ENCODE measurements at places on chromosomes 11 and 22. TPM values are rescaled to one million over a fixed set of nuclear protein-coding genes. Genes with fewer than 3 reads are reported as not detected.

Gene KCNC1
- not detected for total RNA-seq

GRCh38 chr22:42905217-42905616 is 48.1 kb upstream of the ARFGAP3 start:
- H3K4me3 ChIP-seq: no peak overlapping the region
- no peaks in the 10 kb centered on the region for H3K27me3 ChIP-seq
- H3K4me1 ChIP-seq: no peaks in the 10 kb centered on the region
- peaks cover 5% of the 10 kb centered on the region for H3K36me3 ChIP-seq
- H3K27ac ChIP-seq: no peak overlapping the region
- DNase-seq: no peak

Gene RGL4
- not detected for total RNA-seq

DNA sequence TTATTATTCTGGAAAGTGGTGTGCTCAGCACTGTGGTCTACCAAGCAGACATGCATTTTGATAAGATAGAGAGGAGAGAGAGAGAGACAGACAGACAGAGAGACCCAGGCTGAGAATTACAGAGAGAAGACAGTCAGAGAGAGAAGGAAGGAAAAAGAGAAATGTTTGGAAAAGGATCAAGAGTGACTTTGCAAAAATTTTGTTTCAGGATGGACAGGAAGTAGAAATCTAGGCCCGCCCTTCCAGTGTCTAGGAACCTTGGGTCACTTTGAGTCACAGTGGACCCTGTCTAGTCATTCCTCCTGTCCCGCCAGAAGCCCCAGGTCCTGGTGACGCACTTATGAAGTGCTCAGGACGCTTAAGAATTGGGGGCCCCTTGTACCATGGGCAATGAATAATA is 166.7 kb downstream of the ST3GAL4 start:
- peaks cover 32% of the 10 kb centered on the region for H3K36me3 ChIP-seq
- H3K27ac ChIP-seq: peak overlapping the region; percentile 34
- H3K4me1 ChIP-seq: peaks cover 7% of the 10 kb centered on the region

DNA sequence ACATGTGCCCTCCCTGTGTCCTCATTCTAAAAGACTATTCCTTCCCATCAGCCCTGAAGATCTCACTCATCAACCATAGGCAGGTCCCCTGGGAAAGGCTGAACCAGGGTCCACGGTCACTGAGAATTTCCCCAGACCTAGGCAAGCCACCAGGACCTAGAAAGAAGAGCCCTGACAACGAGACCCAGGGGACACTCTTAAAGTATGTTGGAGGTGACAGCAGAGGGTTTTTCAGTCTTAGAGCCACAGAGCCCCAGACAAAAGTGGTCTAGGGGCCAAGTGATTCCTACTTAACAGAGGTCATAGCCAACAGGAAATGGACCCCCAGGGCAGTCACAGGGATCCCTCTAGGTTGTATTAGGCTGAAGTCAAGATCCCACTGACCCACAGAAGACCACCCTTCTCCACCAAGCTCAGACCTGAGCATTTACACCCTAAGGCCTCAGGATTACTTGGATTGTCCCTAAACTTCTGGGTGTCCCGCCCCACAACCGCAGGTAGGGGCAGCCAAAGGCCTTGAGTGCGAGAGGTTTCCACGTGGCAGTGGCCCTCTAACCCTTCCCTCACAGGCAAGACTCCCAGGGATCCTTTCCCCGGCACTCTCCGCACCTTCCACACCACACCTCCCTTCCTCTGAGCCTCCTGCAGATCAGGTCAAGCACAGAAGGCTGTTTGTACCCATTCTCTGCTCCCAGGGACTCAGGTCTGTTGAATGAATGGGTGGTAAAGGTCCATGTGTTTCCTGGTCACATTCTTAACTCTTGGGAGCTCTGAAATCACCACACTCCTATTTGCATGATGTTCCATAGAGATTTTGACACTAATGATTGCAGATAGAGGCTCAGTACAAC is 12.3 kb downstream of the POU2AF1 start:
- H3K27ac ChIP-seq: no peak overlapping the region
- no peak for DNase-seq
- 0 out of 2 replicates have a peak, but pooled peaks cover 5% of the 10 kb centered on the region for H3K4me1 ChIP-seq
- peaks cover 9% of the 10 kb centered on the region for H3K27me3 ChIP-seq

GRCh38 chr22:26646158-26646557 is 11.2 kb upstream of the MIAT start:
- H3K4me1 ChIP-seq: peaks cover 37% of the 10 kb centered on the region
- peaks cover 6% of the 10 kb centered on the region for H3K27me3 ChIP-seq
- DNase-seq: peak; percentile 54
- peak overlapping the region; percentile 72 for H3K4me3 ChIP-seq
- H3K36me3 ChIP-seq: no peaks in the 10 kb centered on the region

Gene THRSP
- not detected for total RNA-seq

- no peaks in the 10 kb centered on the region for H3K27me3 ChIP-seq
- H3K27ac ChIP-seq: peak overlapping the region; percentile 0
- no peak overlapping the region for H3K4me3 ChIP-seq
Measured at GRCh38 chr11:123176785-123177184, 18.3 kb downstream of the CLMP start.

- H3K27me3 ChIP-seq: no peaks in the 10 kb centered on the region
- H3K27ac ChIP-seq: no peak overlapping the region
- DNase-seq: no peak
- H3K4me3 ChIP-seq: no peak overlapping the region
- H3K36me3 ChIP-seq: no peaks in the 10 kb centered on the region
- H3K4me1 ChIP-seq: no peaks in the 10 kb centered on the region
Measured at GRCh38 chr11:60634126-60634525, 65.3 kb upstream of the MS4A8 start.

GRCh38 chr11:78802058-78802761 is 227.5 kb upstream of the NARS2 start:
- H3K27me3 ChIP-seq: no peaks in the 10 kb centered on the region
- H3K4me1 ChIP-seq: peaks cover 65% of the 10 kb centered on the region
- no peak for DNase-seq
- peak overlapping the region; percentile 30 for H3K4me3 ChIP-seq
- no peaks in the 10 kb centered on the region for H3K36me3 ChIP-seq

Gene OR10A6
- total RNA-seq: 0.26 TPM

DNA sequence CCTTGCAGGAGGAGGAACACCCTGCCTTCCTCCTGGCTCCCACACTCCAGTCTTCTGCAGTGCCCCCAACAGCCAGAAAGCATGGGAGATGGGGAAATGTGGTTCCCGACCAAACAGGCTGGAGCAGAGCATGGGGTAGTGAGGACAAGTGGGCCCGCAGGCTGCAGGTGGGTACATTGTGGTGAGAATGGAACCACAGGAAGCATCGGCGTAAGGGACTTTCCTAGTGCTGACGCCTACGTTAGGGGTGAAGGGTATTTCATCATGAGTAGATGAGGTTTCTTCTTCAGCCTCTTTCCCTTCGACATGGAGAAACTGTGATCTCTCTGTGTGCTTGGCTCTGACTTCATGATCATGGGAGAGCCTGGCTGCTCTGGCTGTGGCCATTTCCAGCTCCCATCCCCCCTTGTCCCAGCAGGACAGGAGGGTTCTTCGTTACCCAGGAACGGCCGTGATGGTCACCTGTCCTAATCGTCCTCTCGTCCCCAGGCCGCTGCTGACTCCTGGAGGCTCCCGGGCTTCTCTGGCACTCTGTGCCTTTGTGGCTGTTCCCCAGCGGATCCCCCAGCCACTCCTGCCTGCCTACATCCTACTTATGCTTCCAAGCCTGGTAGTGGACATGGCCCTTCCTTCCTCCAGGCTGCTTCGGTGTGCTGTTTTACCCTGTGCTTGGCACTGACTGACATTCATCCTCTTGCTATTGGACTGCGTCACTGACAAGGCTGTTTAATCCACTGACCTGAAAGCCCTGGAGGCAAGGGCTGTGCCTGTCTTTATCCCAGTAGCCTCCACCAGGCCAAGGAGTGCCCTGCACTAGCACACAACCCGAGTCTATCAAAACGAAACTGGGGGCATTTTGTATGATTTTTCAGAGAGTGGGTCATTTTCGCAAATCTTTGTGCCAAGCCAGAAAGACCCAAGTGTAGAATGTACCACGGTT is 65.2 kb upstream of the CECR2 start:
- H3K4me3 ChIP-seq: no peak overlapping the region
- peaks cover 4% of the 10 kb centered on the region for H3K36me3 ChIP-seq
- no peak overlapping the region for H3K27ac ChIP-seq
- no peak for DNase-seq
- H3K27me3 ChIP-seq: peaks cover 3% of the 10 kb centered on the region

- H3K27me3 ChIP-seq: no peaks in the 10 kb centered on the region
- no peaks in the 10 kb centered on the region for H3K4me1 ChIP-seq
- no peak for DNase-seq
- H3K36me3 ChIP-seq: no peaks in the 10 kb centered on the region
Measured at GRCh38 chr11:79925570-79925969, 484.7 kb upstream of the TENM4 start.

GRCh38 chr11:47216121-47216798 is 1.5 kb downstream of the DDB2 start:
- peak overlapping the region; percentile 84 for H3K27ac ChIP-seq
- H3K4me1 ChIP-seq: peaks cover 54% of the 10 kb centered on the region
- H3K27me3 ChIP-seq: peaks cover 5% of the 10 kb centered on the region
- H3K36me3 ChIP-seq: peaks cover 14% of the 10 kb centered on the region
- peak overlapping the region; percentile 91 for H3K4me3 ChIP-seq

GRCh38 chr11:70322666-70323065 is 52.2 kb downstream of the PPFIA1 start:
- no peak for DNase-seq
- no peak overlapping the region for H3K27ac ChIP-seq
- H3K4me3 ChIP-seq: no peak overlapping the region

Gene OR51B5
- not detected for total RNA-seq

DNA sequence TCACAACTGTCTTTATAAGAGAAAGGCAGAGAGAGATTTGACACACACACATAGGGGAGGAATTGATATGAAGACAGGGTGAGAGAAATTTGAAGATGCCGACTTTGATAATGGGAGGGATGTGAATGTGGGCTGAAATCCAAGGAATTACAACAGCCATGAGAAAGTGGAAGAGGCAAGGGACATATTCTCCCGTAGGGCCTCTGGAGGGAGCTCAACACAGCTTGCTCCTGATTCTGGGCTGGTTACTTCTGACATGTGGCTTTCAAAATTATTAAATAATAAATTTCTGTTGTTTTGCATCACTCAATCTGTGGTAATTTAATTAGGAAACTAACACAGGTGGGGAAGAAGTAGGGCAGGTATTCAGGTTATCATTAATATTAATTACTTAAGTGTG is 282.9 kb downstream of the LUZP2 start:
- H3K36me3 ChIP-seq: no peaks in the 10 kb centered on the region
- no peaks in the 10 kb centered on the region for H3K4me1 ChIP-seq
- H3K4me3 ChIP-seq: no peak overlapping the region
- H3K27ac ChIP-seq: no peak overlapping the region
- no peaks in the 10 kb centered on the region for H3K27me3 ChIP-seq
- DNase-seq: no peak

DNA sequence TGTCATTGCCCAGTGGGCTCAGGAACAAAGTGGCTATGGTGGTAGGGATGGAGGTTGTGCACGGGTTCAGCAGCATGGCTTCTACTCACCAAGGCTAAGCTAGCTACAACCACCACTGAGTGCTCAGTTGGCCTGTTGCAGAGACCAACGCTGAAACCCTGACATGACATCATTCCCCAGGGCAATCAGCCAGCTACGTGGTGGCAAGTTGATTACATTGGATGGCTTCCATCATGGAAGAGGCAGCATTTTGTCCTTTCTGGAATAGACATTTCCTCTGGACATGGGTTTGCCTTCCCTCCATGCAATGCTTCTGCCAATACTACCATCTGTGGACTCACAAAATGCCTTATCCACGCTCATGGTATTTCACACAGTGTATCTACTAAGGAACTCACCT is 634.3 kb downstream of the OPCML start:
- peaks cover 9% of the 10 kb centered on the region for H3K4me1 ChIP-seq
- H3K36me3 ChIP-seq: no peaks in the 10 kb centered on the region
- no peak overlapping the region for H3K27ac ChIP-seq
- peak; percentile 6 for DNase-seq

DNA sequence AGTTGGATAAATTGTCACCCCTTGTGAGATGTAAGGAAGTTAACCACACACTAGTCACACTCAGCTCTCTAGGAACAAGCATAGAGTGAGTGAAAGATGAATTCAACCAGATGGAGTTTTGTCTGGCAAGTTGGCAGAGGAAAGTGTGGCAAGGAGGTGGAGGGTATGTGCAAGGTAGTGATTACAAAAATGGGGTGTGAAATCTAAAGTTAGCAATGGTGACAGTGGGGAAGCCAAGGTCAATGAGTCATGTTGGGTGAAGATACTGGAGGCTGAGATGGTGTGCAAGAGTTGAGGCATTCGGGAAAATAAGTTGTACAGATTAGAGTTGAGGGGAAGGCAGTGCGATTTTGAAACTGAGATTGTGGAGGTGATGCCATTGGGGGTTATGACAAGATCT is 33.7 kb downstream of the MRGPRX2 start:
- peaks cover 18% of the 10 kb centered on the region for H3K27me3 ChIP-seq
- no peak overlapping the region for H3K27ac ChIP-seq
- no peak overlapping the region for H3K4me3 ChIP-seq
- H3K4me1 ChIP-seq: peaks cover 25% of the 10 kb centered on the region

GRCh38 chr11:27055065-27055682 is 14.6 kb downstream of the BBOX1 start:
- H3K4me3 ChIP-seq: no peak overlapping the region
- DNase-seq: no peak
- no peak overlapping the region for H3K27ac ChIP-seq
- peaks cover 12% of the 10 kb centered on the region for H3K36me3 ChIP-seq

DNA sequence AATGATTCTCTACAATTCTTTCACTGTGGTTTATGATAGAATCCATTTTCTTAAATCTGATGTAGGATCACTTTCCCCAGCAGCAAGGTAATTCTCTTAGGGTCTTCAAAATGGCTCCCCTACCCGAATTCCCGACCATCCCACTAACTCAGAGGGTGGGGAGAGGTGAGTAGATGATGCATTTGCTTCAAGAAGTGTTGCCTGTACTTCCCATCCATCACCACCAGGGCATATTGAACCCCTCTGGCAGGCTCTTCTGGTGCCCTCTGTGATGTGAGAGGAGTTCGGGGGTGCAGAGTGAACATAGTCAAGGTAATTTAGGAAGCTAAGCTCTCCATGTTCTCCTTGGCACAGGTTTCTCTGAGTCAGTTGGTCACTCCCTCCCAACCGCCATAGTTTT is 52.3 kb downstream of the ZNRF3 start:
- DNase-seq: no peak
- H3K4me3 ChIP-seq: no peak overlapping the region
- H3K27me3 ChIP-seq: no peaks in the 10 kb centered on the region
- H3K4me1 ChIP-seq: peaks cover 6% of the 10 kb centered on the region

Gene EMID1
- not detected for total RNA-seq

DNA sequence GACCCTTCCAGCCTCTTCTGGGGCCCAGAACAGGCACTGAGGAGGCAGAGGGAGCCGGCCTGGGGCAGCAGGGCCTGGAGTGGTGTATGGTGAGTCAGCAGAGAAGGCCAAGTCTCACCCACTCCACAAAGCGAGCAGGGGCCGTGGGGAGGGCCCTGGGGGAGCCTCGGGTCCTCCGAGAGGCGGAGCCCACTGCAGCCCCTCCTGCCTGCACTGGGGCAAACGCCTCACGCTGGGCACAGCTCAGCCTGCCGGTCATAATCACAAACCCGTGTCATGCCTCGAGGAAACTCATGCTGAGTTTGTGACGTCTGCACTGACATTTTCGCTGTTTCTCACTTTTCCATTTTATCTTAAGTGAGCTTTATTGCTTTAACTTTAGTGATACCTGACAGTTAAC is 38.4 kb downstream of the TOLLIP start:
- peaks cover 6% of the 10 kb centered on the region for H3K4me1 ChIP-seq
- DNase-seq: no peak
- no peaks in the 10 kb centered on the region for H3K36me3 ChIP-seq
- no peak overlapping the region for H3K4me3 ChIP-seq
